ENCODE measurements at places on chromosomes 6 and 20.

DNA sequence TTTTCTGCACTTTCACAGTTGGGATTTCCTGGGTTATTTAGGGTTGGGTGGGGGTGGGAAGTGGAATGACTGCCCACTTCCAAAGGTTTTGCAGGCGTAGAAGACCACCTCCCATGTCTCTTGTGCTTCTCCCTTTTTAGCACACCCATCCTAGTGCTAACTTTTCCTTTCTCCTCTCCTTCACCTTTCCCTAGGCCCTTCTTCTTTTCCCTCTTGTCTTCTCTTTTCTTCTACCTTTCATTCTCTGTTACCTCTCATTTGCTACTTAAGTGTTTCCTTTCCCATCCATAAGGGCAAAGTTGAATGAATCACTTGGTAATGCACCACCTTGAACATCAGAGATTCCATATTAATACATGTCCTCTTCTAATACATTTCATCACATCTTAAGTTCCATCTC is 105.0 kb upstream of the ZNF184 start:
- no peak for DNase-seq

DNA sequence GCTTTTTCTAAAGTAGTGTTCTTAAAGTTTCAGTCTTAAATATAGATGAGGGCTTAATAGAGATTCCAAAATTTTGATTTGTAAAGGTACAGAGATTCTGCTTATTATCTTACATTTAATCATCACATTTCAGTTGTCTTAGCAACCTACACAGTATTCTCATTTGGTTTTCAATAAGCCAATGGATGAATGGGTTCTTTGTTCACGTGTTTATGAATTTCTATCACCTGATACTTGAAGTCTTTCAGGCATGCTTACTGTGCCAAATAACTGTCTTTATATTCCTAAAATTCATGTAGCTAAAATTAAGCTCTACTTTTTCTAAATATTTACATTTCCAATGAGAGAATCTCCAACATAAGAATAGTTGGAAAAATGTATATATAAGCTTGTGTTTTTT is 152.7 kb downstream of the EYA4 start:
- DNase-seq = no peak

GRCh38 chr20:44678242-44678641 is 26.7 kb upstream of the ADA start:
- DNase-seq = no peak

- DNase-seq = no peak
These were observed 18.5 kb downstream of the PLCB1 start for GRCh38 chr20:8150591-8150990.

DNA sequence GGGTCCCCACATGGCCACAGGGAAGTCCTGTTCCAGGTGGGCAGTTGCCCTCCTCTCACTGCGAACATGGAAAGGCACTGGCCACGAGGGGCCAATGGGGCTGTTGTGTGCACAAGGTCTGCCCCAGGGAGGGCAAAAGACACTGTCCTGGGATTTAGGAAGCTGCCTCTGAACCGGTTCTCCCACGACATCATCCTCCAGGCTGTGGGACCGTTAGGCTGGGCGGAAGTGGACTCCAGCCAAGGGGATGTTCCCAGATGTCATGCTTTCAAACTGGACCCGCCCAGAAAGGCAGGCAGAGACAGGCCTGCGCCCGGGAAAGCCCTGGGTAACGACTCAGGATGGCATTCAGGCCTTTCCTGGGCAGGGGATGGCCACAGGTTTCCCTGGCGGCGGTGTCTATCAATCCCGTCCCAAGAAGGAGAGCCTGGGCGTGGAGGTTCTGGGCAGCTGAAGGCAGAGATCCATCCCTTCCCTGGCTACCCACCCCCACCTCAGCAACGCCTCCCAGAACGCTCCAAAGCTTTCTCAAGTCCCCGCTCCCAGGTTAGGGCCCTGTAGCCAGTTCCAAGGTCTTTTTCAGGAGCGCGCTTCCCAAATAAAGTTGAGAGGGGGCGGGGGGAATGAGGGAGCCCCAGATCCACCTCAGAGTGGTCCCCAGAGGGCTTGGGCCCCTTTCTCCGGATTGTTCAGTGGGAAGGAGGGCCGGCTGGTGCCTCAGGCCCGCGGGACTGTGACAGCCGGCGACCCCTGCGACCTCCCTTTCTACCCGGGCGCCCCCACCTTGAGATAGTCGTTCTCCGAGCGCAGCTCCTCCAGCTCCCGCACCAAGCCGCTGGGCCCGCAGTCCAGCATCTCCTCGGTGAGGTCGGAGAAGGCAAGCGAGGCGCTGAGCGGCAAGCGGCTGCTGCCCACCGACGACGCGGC is 13.8 kb upstream of the TLDC2 start:
- DNase-seq = no peak

Data from NCI-H2107 (cell line).